ENCODE measurements at places on chromosomes 7 and 10.
A peak's percentile ranks its signal among the peaks of the same experiment; 100 is the strongest.

GRCh38 chr10:98510412-98510995, 63.8 kb upstream of the HPS1 start:
- DNase-seq: no peak

GRCh38 chr7:150657526-150657925, 25.3 kb upstream of the GIMAP6 start:
- no peak for DNase-seq

- no peak for DNase-seq
Measured at GRCh38 chr10:101588879-101589278, 758 bp downstream of the DPCD start.

GRCh38 chr10:70782086-70782745, 3.0 kb downstream of the TBATA start:
- peak; percentile 11 for DNase-seq

GRCh38 chr7:84022684-84023308, 171.8 kb downstream of the SEMA3A start:
- DNase-seq: no peak
